Placental epithelial cell (primary cell): ENCODE measurements at places on chromosomes 7 and 10. TPM values are rescaled to one million over a fixed set of nuclear protein-coding genes. Genes with fewer than 3 reads are reported as not detected.

SPDYE18 gene
- not detected in 2 replicates for total RNA-seq

DENND2A gene
- 12.7 and 26.3 TPM in 2 replicates for total RNA-seq

OR2A5 gene
- not detected in 2 replicates for total RNA-seq

PNLIPRP2 gene
- not detected in 2 replicates for total RNA-seq

CDHR1 gene
- not detected in 2 replicates for total RNA-seq

SKIDA1 gene
- 7.5 and 14.4 TPM in 2 replicates for total RNA-seq

MRM2 gene
- total RNA-seq = 18.5 and 19.8 TPM in 2 replicates

ARID5B gene
- total RNA-seq = 18.2 and 18.5 TPM in 2 replicates

ZPBP gene
- total RNA-seq = not detected in 2 replicates

ZNF488 gene
- 2.7 and 5.0 TPM in 2 replicates for total RNA-seq

MACC1 gene
- total RNA-seq = not detected in 2 replicates

PHKG1 gene
- total RNA-seq = 1.2 TPM in 1 of 2 replicates, not detected in the other

PRPS1L1 gene
- not detected in 2 replicates for total RNA-seq

CYP3A5 gene
- under 0.01 TPM in 1 of 2 replicates, not detected in the other for total RNA-seq
